ENCODE measurements at places on chromosomes 13 and 19.

GRCh38 chr13:73608157-73608516 lies 526.1 kb downstream of the KLF12 start:
- DNase-seq = no peak

DNA sequence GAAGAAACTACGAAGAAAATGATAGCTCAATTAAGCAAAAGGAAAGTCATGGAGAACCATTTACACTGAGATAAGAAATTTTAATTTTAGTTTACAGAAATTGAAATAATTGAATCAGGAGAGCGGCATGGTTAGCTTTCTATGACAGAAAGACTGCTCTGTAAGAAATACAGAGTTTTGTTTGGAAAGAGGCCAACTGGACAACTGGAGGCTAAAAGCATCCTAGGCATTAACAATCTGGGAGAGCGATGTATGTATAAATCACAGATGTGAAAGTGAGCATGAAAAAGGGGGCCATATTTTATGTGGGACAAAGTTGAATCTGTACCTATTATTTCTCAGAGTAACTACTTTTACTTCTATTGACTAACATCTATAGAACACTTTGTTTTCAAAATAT lies 1608.8 kb upstream of the PCDH20 start:
- DNase-seq = no peak

DNA sequence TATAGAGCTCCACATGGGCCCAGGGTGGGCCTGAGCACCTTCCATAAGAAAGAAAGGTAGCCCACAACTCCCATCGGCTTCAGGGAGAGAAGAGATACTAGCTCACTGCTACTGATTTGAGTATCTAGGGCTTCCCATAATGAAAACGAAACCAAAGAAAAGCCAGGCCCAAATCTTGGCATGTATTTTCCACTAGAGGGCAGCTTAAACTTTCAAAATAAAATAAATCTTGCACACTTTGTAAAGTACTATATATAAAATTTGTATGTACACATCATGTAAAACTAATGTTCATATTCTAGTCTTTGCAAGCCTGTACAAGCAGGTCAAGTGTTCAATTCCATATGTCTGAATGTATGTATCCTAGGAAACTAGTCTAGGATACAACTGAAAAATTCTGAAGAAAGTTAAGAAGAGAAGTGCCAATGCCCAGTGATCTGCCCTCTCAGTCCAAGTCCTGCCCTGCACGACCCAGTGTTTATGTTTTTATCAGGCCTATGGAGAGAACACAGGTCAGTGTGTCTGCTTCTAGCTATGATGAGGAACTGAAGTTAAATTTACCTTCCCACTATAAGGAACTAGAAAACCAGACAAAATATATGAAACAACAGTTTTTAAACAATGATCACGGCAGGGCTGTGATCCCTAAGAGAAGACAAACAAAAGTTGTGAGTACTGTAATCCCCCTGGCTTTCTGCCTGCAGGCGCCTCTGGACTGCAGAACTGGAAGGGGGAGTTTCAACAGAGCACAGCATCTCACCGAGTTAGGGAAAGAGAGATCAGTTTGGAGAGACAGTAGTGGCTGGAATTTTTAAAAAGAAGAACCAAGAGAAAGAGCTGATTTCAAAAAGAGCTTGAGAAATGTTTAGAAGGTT lies 475.7 kb downstream of the UQCRFS1 start:
- peak; percentile 9 for DNase-seq

GRCh38 chr13:34114581-34114980 lies 296.6 kb downstream of the RFC3 start:
- DNase-seq = no peak

- no peak for DNase-seq
Observed at GRCh38 chr13:67204764-67205163, 25.4 kb downstream of the PCDH9 start.

DNA sequence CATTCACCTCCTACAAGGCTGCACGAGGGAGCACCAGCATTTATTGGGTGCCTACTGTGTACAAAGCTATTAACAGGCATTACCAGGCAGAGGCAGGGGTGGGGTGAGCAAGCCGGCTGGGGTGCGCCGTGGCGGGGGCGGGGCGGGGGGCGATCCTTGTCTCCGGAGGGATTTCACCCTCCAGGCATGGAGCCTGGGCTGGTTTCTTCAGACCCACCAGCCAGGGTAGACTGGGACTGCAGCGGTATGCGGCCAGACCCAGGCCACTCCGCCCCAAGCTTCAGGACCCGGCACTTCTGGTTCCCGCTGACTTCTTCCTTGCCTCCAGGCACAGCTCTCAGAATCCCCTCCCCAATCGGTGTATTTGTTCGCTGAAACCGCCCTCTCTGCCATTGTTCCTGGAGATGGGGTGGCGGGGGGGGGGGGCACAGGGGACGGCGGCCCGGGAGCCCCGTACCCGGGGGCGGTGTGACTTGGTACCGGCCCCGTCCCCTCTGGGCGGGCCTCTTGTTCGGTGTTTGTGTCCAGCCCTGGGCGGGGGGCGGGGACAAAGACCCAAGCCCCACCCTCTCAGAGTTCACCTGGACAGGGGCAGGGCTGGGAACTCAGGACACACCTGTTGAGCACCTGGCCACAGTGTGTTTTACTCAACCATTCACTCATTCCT lies 14.4 kb downstream of the TJP3 start:
- no peak for DNase-seq

DNA sequence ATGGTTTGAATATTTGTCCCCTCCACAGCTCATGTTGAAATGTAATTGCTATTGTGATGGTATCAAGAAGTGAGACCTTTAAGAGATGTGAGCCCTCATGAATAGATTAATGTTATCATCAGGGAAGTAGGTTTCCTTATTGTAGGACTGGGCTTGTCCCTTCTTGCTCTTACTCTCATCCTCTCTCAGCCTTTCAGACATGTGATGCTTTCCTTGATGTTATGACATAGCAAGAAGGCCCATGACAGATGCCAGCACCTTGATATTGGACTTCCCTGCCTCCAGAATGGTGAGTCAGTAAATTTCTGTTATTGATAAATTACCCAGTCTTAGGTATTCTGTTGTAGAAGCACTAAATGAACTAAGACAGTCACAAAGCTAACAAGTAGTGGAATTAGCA lies 5.7 kb upstream of the ZMYM2 start:
- no peak for DNase-seq

GRCh38 chr19:17078920-17079709 lies 3.5 kb downstream of the MYO9B start:
- DNase-seq = no peak

DNA sequence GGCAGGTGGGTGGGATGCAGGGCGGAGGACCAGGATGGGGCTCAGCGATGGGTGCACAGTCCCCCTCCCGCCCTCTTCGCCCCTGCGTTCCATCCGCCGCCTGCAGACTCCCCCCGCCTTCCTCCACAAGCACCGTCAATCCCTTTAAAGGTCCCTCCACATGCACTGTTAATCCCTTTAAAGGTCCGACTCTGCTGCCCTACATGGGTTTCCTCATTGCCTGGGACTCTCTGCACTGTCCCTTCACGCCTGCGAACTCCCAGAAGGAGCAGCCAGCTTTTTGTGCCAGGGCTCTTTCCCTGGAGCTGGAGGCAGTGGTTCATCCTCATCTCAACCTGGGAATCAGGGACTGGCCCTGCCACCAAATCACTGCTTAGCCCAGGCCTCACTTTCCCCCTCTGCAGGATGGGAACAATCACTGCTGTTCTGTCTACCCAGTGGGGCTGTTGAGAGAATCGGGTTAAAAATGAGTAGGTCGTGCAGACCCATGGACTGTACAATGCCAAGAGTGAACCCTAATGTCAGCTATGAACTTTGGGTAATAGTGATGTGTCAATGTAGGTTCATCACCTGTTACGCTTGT lies 20.4 kb downstream of the ZNF574 start:
- no peak for DNase-seq
